ENCODE measurements at places on chromosomes 5 and 9.

- DNase-seq: no peak
Observed at GRCh38 chr9:129451669-129452068, 169.2 kb downstream of the C9orf50 start.

DNA sequence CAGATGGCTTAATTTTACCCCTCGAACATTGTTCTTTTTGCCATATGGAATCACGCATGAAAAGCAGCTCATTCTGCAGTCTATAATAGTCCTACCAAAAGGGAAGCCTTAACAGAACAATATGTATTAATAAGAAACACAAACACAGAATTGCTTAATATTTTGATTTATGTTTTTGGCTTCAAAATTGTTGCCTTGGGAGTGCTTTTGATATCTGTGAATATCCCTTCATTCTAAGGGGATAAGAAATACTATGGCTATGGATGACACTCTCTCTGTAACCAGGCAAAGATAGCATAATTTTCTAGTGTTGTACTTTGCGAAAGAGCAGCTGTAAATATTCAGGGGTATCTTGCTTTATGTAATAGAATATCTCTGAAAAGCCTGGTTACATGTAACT, 26.3 kb upstream of the CFAP95 start:
- no peak for DNase-seq

- no peak for DNase-seq
Observed at GRCh38 chr9:129380961-129381401, 202.9 kb upstream of the IER5L start.

DNA sequence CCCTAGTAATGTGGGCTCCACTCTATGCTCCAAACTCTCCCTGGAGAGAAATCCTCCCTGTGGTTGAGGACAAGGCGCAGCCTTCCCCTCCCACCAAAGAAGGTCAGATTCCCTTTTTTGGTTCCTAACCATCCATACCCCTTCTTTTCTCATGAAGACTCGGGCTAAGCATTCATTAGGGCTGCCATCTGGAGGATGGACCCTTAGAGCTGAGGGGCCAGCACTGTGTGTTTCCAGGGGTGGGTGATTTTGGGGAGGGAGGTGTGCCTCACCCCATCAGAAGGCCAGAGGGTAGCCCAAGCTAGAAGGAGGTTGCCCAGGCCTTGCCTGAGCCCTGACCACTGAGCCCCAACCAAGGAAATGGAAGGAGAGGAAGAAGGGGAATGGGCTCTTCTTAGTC, 36.8 kb downstream of the TGFBI start:
- DNase-seq: no peak

DNA sequence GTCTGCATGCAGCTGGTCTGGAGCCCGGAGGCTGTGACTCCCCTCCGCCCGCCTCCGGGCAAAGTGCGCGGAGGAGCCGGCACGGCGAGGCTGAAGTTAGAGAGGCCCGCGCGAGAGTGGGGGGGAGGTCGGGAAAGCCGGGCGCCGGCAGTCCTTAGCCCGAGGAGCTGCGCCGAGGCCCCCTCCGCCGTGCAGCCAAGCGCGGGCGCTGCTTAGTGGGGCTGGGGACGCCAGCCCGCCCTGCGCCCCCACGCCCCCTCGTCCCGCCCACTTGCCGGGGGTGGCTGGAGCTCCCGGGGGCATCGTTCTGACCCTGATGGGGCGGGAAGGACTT, 403 bp downstream of the NINJ1 start:
- no peak for DNase-seq

DNA sequence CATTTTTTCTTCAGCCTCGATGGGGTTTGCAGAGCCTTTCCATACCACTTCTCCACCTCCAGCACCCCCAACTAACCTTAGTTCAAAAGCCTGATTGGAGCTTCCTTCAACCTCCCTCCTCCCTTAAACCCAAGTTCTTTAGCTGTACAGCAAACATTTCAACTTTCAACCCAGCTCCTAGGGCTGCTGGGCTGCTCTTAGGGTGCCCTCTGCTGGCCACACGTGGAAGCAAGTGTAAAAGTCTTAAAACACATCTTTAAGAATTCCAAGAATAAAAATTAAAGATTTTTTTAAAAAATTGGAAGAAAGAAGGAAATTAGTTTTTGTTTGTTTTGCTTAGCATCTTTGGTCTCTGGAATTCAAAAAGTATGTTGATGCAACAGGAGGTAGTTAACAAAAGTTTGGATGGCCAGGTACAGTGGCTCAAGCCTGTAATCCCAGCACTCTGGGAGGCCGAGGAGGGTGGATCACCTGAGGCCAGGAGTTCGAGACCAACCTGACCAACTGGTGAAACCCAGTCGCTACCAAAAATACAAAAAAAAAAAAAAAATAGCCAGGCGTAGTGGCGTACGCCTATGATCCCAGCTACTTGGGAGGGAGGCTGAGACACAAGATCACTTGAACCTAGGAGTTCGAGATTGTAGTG, 15.5 kb upstream of the HSD17B3 start:
- DNase-seq: peak; percentile 46

DNA sequence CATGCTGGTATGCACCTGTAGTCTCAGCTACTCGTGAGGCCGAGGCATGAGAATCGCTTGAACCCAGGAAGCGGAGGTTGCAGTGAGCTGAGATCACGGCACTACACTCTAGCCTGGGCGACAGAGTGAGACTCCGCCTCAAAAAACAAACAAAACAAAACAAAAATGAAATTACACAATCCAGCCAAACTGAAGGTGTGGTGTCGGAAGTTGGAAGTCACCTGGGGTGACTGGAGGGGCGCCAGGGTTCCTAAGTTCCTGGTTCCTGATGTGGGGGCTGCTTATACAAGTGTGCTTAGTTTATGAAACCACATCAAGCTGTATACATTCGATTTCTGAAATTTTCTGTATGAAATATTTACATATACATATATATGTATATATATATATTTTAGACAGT, 3.7 kb upstream of the DOLPP1 start:
- DNase-seq: no peak

DNA sequence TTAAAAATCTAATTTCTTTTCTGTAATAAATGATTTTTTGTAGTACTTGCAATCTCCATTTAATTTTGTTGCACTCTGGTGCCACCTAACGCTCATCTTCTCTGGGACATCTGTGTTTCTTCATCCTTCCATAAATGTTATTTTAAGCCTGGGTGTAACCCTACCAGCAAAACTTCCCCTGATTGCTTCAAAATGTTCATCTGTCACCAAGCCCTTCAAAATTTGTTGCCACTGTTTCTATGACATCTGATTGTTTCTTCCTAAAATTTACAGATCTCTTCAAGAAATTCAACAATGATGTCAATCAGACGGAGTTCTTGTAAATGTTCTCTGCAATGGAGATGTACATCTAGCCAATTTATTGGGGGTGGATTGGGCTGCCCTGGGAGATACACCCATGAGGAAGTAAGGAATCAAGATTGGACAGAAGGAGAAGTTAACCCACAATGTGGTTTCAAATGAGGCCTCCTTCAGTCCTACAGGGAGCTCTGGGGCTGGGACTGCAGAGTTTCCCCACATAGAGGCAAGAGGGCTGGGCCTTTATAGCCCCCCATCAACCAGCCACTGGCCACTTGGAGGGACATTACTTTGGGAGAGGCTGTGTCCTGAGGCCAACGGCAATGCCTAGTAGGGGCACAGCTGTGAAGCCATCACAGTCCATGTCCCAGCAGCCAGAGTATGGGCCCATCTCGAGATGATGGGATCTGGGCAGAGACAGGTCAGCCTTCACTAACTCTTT, 23.3 kb downstream of the MCTP1 start:
- no peak for DNase-seq

DNA sequence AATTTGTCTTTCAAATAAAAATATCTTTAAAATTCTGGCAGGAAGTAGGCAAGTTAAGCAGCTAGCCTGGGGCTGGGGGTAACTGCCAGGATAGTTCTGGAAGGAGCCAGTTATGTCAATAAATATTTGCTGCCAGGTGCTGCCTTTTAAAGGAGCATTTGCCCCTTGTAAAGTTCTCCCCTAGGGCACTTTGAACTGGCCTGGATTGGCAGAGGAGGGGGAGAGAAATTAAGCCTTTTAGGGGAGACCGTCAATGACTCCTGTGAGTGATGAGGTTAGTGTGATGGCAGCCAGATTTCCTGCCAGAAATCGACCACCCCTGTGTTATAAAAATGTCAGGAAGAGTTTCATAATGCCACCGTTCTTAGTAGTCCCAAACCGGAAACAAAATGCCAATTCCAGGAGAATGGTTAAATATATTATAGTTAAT, 89.8 kb upstream of the ELL2 start:
- no peak for DNase-seq

- no peak for DNase-seq
Observed at GRCh38 chr9:105722099-105722498, 27.8 kb downstream of the TMEM38B start.

DNA sequence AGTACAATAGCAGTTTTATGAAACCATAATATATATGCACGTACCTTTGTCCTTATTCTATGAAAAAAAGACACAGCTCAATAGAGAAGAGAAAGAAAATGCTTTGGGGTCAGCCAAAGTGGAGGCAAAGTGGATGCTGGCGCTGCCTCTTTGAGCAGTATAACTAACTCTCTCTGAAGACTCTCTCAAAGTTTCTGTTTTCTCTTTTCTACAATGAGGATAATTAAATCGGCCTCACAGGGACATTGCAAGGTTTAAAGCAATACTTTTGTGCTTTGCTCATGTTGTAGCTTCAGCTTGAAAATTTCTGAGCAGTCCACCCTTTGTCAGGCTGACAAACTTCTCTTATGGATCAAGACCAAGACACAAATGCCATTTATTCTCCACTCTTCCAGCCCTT, 455.1 kb upstream of the MPDZ start:
- DNase-seq: no peak

DNA sequence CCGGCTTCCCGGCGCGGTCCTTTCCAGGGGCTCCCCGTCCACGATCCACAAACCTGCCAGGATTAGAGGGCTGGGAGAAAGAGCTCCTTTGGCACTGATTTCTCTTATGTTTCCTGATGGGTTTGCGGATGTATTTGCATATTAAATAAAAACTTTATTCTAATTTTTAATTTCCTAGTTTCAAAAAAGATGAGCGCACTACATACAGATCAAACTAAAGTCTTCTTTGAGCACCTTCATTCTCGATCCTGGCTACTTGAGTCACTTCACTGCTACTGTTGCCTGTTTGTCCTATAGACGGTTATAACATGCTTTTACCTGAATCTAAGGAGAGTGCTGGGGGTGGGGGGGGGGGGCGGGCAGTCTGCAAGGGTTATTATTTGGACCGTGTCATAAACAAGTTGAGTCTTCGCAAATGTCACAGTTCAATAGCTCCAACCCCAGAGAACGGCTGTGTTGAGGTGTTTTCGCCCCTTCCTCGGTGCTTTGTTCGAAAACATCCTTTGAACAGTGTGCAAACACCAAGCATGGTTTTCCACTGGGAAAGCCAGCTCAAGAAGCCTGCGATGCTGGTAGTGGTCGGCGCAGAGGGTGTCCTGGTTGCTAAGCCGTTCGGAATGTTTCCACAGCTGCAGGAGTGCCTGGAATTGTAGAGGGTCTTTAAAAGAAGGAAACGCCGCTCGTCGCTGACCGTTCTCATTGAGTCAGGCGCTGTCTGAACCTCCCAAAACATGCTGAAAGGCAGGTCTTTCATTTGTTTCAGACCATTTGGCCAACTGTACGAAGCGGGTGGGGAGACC, 1.1 kb upstream of the STK10 start:
- no peak for DNase-seq

- DNase-seq: no peak
Observed at GRCh38 chr9:38201844-38202243, 132.8 kb upstream of the SHB start.

GRCh38 chr5:91272858-91273257, 110.3 kb downstream of the ARRDC3 start:
- peak; percentile 79 for DNase-seq

GRCh38 chr9:33320568-33321261, 30.4 kb downstream of the NFX1 start:
- DNase-seq: peak; percentile 32

- DNase-seq: no peak
Observed at GRCh38 chr5:121273833-121274433, 577.7 kb upstream of the FTMT start.

DNA sequence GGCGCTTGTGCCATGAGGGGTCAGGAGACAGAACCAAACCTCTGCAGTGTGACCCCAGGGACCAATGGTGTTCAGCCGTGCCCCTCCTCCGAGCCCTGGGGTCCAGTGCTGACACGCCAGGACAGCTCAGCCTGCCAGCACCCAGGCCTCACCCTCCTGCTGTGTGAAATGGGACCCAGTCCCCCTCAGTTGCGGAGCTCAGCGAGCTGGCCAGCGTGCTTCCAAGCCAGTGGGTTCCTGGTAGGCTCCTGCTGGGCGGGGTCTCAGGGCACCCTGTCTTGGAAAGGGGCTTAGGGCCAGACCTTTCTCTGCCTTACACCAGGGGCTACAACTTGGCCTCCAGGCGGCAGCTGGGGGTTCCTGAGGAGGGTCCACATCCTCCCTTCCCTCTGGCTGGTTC, 4.4 kb downstream of the RNF44 start:
- no peak for DNase-seq

DNA sequence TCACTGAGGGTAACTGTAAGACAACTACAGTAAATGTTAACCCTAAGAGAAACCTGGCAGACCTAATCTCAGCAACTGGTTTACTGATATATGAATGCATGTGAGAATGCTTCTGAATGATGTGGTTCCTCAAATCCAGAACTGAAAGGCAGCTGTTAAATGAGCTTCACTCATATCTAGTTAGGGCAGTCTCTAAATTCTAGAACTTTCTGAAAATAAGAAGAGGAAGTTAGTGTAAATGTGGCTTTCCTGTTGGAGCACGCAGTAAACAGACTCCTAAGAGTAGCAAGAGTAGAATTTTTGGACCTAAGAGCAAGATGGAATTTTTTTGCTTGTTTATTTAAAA, 117.9 kb upstream of the KCNN2 start:
- no peak for DNase-seq

- DNase-seq: no peak
Observed at GRCh38 chr9:2934241-2934650, 90.4 kb upstream of the PUM3 start.

GRCh38 chr5:157918811-157919742, 60.1 kb upstream of the CLINT1 start:
- peak; percentile 26 for DNase-seq
